Activated CD4-positive, alpha-beta T cell treated with anti-CD3 and anti-CD28 coated beads, Interleukin-2, amount 10 ng/mL, durations not matched to agents 24 days and 14 days (primary cell): ENCODE measurements at places on chromosomes 3 and 15. TPM values are rescaled to one million over a fixed set of nuclear protein-coding genes. Genes with fewer than 3 reads are reported as not detected.

- DNase-seq, result no peak
- no peaks in the 10 kb centered on the region for H3K27me3 ChIP-seq
- H3K4me1 ChIP-seq, result no peaks in the 10 kb centered on the region
- H3K36me3 ChIP-seq, result no peaks in the 10 kb centered on the region
Measured at GRCh38 chr3:178295292-178295912, 240.8 kb upstream of the KCNMB2 start.

- no peak for DNase-seq
- no peaks in the 10 kb centered on the region for H3K27me3 ChIP-seq
- H3K36me3 ChIP-seq, result no peaks in the 10 kb centered on the region
- no peak overlapping the region for H3K4me3 ChIP-seq
- H3K27ac ChIP-seq, result no peak overlapping the region
Measured at GRCh38 chr3:68090571-68090970, 436.2 kb upstream of the SUCLG2 start.

GRCh38 chr15:69525543-69525942 lies 72.9 kb downstream of the RPLP1 start:
- H3K27me3 ChIP-seq, result peaks cover 13% of the 10 kb centered on the region
- H3K4me1 ChIP-seq, result peaks cover 6% of the 10 kb centered on the region
- no peaks in the 10 kb centered on the region for H3K36me3 ChIP-seq
- no peak for DNase-seq
- H3K27ac ChIP-seq, result no peak overlapping the region

DNA sequence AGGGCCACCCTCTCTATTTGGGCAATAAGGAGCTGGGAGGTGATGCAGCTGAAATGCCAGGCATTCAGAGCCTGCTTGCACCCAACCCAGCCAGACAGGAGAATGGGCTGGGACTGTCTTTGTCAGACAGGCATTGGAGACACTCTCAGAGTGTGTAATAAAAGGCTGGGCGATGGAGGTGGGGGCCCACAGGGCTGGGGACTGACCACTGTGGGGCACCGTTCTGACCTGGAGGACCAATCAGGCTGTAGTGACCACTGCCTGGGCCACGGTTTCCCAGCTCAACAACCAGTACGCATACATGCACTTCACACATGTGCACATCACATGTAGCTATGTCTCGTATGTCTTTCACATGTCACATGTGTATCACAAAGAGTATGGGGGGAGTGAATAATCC lies 5.7 kb upstream of the IGDCC3 start:
- H3K36me3 ChIP-seq, result no peaks in the 10 kb centered on the region
- peaks cover 13% of the 10 kb centered on the region for H3K4me1 ChIP-seq
- no peak overlapping the region for H3K27ac ChIP-seq
- H3K27me3 ChIP-seq, result peaks cover 44% of the 10 kb centered on the region

Gene WNT5A
- total RNA-seq, result not detected in 2 replicates

DNA sequence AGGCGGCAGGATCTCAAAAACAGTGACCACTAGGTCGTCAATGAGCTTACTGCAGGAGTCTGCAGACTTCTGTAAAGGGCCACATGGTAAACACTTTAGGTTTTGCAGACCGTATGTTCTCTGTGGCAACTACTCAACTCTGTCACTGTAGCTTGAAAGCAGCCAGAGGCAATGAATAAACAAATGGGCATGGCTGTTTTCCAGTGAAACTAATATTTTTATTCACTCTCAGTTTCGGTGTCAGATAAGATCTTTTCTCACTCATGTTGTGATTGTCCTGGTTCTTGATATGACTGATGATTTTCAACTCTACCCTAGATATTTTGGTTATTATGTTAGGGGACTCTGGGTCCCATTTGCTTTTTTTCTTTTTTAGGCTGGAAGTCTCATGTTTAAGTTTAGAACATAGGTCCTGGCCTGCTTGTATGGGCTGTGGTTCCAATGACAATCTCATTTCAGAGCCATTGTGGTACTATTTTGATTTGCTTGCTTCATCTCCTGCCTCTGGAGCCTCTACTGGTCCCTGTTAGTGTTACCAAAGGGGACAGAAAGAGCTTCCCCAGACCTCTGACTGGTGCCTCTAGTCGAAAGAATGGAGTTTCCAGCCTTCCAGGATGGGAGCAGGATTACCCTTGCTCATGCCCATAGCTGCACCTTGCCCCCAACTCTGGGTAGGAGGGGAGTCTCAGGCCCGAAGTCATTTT lies 222.0 kb downstream of the STT3B start:
- peak; percentile 65 for DNase-seq
- H3K4me3 ChIP-seq, result peak overlapping the region; percentile 68
- no peaks in the 10 kb centered on the region for H3K27me3 ChIP-seq
- H3K27ac ChIP-seq, result peak overlapping the region; percentile 95

DNA sequence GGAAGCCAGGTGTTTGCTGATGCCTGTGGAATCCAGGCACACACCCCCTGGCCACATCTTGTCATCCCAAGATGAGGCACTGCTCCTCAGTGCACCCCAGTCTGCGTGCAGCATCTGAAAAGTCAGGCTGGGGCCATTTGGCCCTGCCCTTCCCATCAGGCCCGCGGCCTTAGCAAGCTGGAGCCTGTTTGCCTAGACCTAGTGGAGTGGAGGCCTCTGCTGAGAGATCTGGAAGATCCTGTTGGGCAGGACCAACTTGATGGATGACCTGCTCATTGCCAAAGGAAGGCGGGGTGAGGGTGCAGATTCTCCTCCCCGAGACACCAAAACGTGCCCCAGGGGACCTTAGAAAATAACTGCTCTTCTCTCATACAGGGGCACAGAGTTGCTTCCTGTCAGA lies 220.2 kb downstream of the SHQ1 start:
- DNase-seq, result no peak
- no peaks in the 10 kb centered on the region for H3K27me3 ChIP-seq
- peaks cover 3% of the 10 kb centered on the region for H3K36me3 ChIP-seq
- peaks cover 40% of the 10 kb centered on the region for H3K4me1 ChIP-seq
- peak overlapping the region; percentile 20 for H3K4me3 ChIP-seq

DNA sequence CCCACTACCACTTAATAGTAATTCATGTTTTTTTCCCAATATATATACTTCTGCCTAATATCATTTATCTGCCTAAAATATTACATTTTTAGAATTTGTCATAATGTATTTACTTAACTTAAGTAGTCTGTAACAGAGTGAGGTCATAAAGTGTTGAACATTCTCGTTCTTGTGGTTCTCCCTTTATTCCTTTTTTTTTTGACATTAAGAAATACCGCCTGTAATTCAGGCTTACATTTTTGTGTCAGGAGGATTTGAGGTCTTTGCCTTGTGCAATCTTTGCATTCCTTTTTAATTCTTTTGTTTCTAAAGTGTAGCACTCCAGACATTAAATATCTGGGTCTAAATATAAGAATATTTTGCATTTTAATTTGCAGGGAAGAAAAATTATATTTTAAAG lies 315.4 kb downstream of the PTPRG start:
- no peak overlapping the region for H3K27ac ChIP-seq
- no peaks in the 10 kb centered on the region for H3K4me1 ChIP-seq
- no peak overlapping the region for H3K4me3 ChIP-seq
- peaks cover 4% of the 10 kb centered on the region for H3K27me3 ChIP-seq

DNA sequence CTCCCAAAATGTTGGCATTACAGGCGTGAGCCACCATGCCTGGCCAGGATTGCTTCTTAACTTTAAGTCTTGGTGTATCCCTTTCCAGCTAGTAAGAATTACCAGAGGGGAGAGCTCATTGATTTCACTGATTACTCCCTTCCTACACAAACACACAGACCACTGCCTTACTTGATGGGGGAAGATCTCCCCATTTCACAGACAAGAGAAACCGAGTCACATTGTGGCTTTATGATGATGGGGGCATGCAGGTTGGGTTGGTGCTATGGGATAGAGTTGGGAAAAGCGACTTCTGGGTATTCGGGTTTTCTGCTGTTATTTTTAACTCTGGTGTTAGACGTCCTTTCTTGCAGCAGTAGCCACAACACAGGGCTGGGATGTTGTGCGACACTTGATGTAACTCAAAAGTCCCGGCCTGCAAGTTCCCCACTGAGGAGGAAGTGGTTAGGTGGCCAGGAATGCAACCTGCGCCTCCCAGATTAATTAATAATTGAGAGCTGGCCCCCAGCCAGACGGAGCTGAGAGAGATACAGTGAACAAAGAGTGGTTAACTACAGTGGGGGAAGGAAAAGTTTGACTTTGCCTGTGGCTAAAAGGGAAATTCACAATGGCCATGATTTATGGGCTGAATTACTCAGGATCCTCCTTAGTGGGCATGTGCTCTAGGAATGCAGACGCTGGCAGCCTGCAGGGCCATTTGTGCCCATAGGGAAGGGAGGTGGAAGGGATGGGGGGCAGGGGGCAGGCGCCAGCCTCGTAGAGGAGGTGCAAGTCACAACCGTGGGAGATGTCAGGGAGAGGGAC lies 63.6 kb downstream of the SMAD6 start:
- peaks cover 39% of the 10 kb centered on the region for H3K27me3 ChIP-seq
- H3K4me1 ChIP-seq, result peaks cover 5% of the 10 kb centered on the region
- no peaks in the 10 kb centered on the region for H3K36me3 ChIP-seq

- H3K27ac ChIP-seq, result no peak overlapping the region
- peak; percentile 89 for DNase-seq
- peaks cover 14% of the 10 kb centered on the region for H3K27me3 ChIP-seq
- H3K4me1 ChIP-seq, result peaks cover 8% of the 10 kb centered on the region
- H3K4me3 ChIP-seq, result no peak overlapping the region
Measured at GRCh38 chr15:75727851-75728715, 15.4 kb upstream of the CSPG4 start.

GRCh38 chr3:97430601-97431000 lies 334.0 kb upstream of the ARL6 start:
- no peaks in the 10 kb centered on the region for H3K27me3 ChIP-seq
- no peak overlapping the region for H3K4me3 ChIP-seq
- no peaks in the 10 kb centered on the region for H3K4me1 ChIP-seq
- H3K27ac ChIP-seq, result no peak overlapping the region

Gene CRABP1
- total RNA-seq, result not detected in 2 replicates
